ENCODE measurements at places on chromosomes 16 and 17.

GRCh38 chr17:68169840-68170239 lies 78.0 kb upstream of the AMZ2 start:
- DNase-seq, result no peak

- DNase-seq, result no peak
These were observed 14.1 kb downstream of the IGFBP4 start for GRCh38 chr17:40457369-40457768.

GRCh38 chr17:56880133-56880532 lies 33.7 kb downstream of the TRIM25 start:
- no peak for DNase-seq

DNA sequence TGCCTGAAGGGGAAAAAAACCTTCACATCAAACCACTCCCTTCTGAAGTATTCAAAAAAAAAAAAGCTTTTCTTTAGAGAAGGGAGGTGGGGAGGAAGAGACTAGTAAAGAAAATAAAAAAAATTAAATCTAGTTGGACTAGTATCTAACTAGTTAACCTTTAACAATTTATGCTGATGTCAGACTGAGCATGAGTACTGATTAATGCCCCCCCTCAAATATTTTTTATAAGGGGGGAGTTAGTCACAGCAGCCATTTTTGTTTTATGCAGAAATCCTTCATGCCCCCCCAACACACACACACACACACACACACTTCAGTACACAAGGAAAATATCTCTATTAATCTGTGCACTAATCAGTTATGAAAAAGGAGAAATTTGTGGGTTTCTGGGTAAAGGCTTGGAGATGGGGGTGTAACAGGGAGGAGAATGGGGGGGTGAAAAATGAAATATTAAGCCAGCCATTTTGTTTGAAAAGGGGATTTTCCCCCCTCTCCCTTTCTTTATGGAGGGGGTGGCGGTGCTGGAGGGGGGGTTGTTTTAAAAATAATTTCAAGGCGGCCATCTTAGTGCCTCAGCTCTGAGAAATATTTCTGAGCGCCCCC lies 4.7 kb upstream of the CHD3 start:
- DNase-seq, result peak; percentile 15

- DNase-seq, result no peak
These were observed 104.6 kb downstream of the PRKCA start for GRCh38 chr17:66406701-66407644.

- DNase-seq, result no peak
These were observed 1.0 kb upstream of the ALG1 start for GRCh38 chr16:5070431-5071186.

DNA sequence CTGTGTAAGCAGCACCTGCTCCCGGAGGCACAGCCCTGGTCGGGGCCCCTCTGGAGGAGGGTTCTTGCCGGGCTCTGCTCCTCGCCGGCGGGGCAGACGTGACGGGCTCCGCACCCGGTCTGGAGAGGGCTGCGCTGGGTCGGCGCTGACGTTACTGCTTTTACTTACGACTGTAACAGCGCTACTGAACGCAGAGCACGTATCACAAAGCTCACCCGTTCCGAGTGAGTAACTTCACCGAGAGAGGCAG lies 1.3 kb upstream of the RAB40C start:
- DNase-seq, result peak; percentile 57

GRCh38 chr16:84995663-84996062 lies 15.7 kb downstream of the ZDHHC7 start:
- DNase-seq, result no peak

DNA sequence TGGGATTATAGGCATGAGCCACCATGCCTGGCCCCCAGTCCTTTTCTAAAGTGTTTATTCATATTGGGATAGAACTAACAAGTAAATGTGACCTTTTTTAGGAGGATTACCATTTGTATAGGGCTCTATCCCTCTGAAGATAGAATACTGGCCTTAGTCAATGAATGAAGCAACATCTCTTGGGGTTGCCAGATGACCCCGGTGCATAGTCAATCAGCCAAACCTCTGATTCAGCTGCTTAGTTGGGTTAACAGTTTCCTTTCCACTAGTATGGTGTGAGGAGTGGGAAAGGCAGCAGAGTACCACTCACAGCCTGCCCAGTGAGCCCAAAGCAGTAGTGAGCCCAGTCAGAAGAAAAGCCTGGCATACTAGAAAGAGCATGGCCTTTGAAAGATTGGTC lies 94.6 kb upstream of the TBX2 start:
- no peak for DNase-seq

DNA sequence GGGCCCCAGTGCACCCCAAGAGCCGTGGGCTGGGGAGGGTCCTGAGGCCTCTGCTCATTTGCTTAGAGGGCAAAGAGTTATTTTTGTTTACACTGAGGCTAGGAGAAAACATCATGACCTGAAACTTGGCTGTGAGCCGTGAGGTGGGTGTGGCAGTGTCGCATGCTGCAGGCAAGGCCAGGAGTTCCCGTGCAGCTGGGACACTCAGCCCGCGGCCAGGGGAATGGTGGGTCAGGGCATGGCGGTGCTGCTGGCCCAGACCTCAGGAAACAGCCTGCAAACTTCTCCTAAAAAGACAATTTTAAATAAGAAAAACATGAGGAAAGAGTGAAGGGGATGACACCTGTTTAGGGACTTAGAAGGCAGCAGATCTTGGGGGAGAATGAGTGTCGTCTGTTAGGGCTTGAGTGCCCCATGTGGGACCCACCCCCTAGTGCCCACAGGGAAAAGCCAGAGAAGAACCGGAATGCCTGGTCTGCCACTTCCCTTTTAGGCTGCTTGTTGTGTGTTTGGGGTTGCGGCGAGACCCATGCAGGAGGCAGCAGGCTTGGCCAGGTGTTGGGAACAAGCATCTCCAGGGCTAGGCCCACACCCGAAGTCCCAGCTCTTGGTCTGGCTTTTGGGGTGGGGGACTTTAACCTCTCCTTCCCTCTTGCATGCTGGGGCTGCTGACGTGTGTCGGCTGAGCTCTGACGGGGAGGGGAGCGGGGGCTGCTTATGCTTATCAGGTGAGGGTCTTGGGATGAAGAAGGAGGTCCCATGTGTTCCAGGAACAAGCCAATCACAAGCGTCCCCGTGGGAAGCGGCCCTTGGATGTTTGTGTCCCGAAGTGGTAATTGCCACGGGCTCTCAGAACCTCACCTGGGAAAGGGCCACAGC lies 80.9 kb upstream of the GNG13 start:
- no peak for DNase-seq

DNA sequence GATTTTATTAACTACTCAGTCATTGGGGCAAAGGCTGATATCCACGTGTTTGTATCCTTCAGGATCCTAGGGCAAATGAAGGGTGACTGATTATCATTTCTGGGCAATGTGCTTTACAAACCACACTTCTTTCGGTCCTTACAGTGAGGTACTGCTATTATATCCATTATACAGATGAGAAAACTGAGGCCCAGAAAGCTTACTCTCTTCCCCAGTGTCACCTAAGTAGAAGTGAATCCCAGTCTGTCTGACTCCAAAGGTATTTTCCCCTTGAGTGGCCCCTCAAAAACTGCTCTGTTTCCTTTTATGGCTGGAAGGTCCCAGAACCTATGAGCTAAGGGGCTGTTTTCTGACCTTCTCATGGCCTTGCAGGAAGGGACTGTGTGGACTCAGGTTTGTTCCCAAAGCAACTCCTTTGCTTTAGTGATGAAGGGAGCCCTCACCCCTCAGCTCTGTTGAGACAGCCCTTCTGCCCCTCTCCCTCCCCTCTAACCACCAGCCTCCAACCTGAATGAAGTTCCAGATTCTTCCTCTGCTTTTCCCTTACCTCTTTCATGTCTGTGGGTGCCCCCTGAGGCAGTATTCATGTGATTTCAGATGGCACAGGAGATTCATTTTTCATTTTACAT lies 27.4 kb upstream of the ADGRG1 start:
- no peak for DNase-seq

DNA sequence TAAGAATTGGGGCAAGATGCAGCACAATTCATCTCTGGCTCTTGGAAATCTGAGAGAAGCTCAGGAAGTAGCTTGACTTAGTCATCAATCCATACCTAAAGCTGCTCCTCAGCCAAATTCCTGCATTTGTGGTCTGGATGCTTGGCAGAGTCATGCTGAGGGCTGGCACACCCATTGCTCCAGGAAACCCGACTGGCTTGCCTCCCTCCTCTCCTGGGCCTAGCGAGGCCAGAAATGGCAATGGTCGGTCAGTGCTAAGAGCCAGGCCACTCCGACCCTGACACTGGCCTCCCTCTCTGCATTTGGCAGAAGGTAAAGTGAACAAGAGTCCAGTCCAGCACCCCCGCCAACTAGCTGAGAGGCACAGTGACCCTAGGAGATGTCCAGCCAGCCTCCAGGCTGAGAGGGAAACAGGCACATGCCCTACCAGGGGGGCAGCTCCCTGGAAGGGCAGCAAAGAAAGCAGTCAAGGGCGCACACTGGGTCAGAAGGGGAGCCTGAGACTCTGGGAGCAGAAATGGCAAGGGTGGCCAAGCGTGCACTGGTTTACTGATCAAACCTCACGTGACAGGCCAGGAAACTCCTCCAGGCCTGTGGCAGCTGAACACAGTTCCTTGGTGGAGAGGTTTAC lies 10.0 kb downstream of the POLDIP2 start:
- DNase-seq, result no peak

DNA sequence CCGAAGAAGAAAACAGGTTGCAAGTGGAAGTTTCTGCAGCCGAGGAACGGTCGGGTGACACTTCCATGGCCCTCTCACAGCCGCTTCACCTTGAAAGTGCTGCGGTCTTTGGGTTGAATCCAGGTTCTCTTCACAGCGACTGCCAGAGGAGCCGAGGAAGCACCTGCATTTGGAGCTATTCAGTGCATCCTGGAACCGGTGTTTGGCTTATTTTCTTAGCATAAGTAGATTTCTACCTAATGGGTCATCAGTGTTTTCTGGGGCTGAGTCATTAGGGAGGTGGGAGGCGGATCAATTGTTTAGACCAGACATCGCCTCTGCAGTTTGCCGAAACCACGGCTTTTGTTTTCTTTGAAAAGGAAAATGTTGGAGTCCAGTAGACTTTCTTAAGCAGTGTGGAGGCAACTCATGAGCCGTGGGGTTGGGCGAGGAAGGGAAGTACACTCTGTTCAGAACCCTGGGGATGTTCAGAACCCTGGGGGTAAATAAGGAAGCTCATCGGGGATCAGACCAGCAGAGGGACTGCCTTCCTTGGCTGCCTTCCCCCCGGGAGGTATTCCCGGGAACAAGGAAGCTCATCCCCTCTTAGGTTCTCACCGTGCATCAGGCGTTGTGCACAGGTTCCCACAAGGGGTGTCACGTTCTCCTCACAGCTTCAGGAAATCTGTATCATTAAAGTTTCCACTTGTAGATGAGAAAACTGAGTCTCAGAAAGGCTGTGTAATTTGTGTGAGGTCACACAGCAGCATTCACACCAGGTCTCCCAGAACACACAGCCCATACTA lies 361.5 kb downstream of the SNX29 start:
- DNase-seq, result no peak

DNA sequence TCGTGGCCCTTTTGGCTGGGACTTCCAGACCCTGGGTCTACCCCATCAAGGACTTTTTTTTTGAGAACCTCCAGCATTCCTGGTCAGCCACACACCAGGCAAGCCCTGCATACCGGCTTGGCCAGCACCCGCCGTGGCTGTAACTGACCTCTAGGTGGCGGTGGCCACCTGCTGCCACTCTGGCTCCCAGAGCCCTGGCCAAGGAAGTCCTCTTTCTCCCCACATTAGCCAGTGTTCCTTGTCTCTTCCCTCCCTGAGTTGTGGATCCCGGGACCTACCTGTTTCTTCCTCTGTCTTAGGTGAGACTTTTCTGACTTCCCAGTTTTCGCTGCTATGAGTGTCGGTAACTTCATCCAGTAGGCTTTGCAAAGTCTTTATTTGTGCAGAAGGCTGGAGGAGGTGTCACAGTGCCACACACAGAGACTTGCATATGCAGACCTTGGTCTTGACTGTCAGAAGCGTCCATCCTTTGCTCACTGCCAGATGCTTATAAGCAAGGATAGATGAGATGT lies 348.3 kb downstream of the CPPED1 start:
- no peak for DNase-seq

- DNase-seq, result no peak
These were observed 36.7 kb upstream of the ULK2 start for GRCh38 chr17:19904412-19904811.

DNA sequence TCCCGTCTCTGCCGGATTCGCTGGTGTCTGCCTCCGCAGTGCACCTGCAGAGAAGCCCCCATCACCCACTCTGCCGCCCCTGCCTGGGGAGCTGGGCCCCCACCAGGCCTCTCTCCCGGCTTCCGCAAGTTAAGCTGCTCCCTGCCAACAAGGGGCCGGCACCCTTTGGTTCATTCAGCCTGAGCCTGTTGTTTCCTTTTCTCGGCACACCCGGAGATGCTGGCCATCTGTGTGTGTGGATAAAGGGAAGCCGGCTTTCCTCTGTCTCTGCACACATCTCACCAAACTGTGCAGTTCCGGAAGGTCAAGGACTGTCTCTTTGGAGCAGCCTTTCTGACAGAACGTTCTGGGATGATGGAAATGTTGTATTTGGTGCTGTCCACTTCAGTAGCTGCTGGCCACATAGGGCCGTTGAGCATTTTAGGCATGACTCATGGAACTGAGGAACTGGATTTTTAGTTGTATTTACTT lies 6.8 kb downstream of the MAPK8IP3 start:
- no peak for DNase-seq

DNA sequence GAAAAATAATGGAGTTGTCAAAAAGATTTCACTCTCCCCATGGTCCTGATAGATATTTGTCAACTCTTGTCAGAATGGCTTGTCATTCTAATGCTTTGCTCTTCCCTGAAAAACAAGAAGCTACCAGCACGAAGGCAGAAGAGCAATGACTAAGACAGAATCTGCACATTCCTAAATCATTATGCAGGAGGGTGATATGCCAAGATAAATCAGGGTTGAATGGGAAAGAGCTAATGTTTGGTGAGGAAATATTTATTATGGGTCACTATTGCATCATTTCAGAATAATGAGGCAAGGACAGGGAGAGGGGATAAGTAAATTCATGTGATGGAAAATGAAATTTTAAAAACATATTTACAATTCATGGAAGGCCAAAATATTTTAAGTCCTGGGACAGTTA lies 297.5 kb upstream of the XYLT1 start:
- no peak for DNase-seq

DNA sequence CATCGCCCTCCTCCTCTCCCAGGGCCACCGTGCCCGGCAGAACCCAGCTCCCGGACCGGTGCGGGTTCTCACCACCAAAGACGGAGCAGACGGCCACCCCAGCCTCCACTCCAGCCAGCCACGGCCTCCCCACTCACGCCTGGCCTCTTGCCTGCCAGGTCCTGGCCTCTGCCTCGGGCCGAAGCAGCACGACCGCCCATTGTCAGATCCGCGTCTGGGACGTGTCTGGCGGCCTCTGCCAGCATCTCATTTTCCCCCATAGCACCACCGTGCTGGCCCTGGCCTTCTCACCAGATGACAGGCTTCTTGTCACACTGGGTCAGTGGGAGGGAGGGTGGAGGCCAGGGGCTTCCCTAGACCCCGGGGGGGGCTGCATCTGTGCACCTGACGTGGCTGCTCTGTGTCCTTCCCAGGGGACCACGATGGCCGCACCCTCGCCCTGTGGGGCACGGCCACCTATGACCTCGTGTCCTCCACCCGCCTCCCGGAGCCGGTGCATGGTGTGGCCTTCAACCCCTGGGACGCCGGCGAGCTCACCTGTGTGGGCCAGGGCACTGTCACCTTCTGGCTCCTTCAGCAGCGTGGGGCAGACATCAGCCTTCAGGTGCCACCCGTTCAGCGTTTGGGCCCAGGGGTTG lies 6.6 kb upstream of the RHOT2 start:
- DNase-seq, result no peak

GRCh38 chr16:17784073-17784472 lies 313.3 kb upstream of the XYLT1 start:
- no peak for DNase-seq

Data from activated naive CD4-positive, alpha-beta T cell (primary cell).